ENCODE measurements at places on chromosomes 13 and 19. TPM values are rescaled to one million over a fixed set of nuclear protein-coding genes. Genes with fewer than 3 reads are reported as not detected.
A peak's percentile ranks its signal among the peaks of the same experiment; 100 is the strongest.

Gene RAP2A
- total RNA-seq: 26.3 TPM

GRCh38 chr13:33321686-33322542 lies 36.4 kb upstream of the STARD13 start:
- no peaks in the 10 kb centered on the region for H3K27me3 ChIP-seq
- no peak for DNase-seq
- H3K4me1 ChIP-seq: peaks cover 40% of the 10 kb centered on the region

DNA sequence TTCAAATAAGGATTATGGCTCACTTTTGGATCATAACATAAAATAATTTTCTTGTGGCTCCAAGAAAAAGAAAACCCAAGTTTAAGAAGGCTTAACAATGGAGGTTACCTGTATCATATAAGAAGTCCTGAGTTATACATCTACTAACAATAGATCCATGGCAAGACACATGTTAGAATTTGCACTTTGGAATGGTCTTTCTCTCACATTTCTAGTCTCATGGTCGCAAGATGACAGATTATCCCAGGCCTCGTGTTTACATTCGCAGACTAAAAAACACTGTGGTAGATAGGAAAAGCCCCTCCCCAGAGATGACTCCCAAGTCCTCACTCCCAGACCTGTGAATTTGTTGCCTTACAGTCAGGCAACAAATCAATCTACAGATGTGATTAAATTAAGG lies 746.2 kb upstream of the GPC6 start:
- peaks cover 4% of the 10 kb centered on the region for H3K27me3 ChIP-seq
- no peaks in the 10 kb centered on the region for H3K36me3 ChIP-seq
- no peak for DNase-seq
- no peaks in the 10 kb centered on the region for H3K4me1 ChIP-seq
- H3K27ac ChIP-seq: no peak overlapping the region
- no peak overlapping the region for H3K4me3 ChIP-seq

Gene C19orf38
- 0.27 TPM for total RNA-seq

Gene KLK14
- not detected for total RNA-seq

Gene PNMA8A
- 10.3 TPM for total RNA-seq

DNA sequence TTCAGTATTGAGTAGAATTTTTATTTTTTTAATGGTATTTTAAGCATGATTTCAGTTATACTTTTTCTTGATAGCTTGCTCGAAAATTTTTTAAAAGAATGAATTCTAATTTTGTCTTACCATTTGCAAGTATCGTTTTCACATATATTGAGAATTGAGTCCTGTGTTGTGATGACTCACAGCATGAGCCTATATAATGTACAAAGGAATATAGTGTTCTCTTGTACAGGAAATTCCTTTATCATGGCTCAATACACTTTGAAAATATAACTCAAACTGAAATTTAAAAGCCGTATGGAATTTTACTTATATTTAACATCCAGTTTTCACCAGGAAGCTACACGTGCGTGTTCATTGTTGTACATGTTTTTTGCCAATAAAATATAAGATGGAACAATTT lies 161.1 kb upstream of the TMTC4 start:
- no peaks in the 10 kb centered on the region for H3K36me3 ChIP-seq
- DNase-seq: no peak
- no peaks in the 10 kb centered on the region for H3K27me3 ChIP-seq

DNA sequence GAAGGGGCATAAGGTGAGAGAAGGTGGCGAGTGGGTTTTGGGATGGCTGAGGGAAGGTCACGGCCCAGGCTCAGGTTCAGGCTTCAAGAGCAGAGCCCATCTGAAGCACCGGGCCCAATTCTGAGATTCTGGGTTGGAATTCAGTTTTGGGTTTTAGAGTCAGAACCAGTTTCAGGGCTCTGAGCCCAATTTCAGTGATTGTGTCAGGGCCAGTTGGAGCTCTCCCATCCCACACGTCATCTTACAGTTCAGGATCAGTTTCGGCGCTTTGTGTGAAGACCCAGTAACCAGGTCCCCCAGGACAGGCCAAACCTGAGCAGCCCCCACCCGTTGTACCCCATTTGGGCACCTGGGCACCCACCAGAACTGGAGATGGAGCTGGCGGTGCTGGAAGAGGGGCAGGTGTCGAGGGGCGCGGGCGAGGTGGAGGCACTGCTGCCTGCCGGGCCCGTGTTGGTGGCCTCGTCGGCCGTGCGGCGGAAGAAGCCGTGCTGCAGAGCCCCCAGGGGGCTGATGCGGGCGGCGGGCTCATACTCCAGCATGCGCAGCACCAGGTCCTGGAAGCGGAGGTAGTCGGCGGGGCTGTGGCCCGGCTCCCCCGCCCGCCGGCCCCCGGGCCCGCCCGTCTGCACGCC lies 7.5 kb downstream of the DYRK1B start:
- no peaks in the 10 kb centered on the region for H3K4me1 ChIP-seq
- H3K4me3 ChIP-seq: no peak overlapping the region
- H3K27ac ChIP-seq: no peak overlapping the region
- no peaks in the 10 kb centered on the region for H3K27me3 ChIP-seq
- DNase-seq: no peak

DNA sequence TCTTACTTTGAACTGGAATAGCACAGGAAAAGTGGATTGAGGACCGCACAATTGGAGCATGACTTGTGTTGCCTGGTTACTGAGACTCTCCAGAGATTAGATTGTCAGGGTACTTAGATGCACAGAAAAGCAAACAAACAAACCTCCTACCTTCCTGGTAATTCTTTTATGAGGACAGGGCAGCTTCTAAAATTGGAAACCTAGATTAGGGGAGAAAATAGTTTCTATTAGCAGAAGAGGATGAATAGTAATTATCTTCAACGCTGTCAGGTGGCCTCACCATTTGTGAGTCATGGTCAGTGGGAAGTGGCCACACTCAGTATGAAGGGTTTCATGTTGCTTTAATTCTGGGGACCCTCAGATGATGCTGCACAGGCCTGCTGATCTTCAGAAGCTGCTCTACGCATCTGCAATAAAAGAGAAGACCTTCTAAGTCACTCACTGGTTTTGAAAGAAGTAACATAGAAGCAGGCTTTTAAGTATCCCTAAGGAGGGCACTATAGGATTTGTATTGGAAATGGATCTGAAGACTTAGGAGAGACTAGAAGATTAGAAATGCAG lies 106.8 kb downstream of the LACC1 start:
- no peaks in the 10 kb centered on the region for H3K36me3 ChIP-seq
- peaks cover 6% of the 10 kb centered on the region for H3K27me3 ChIP-seq
- DNase-seq: no peak
- H3K27ac ChIP-seq: no peak overlapping the region
- no peak overlapping the region for H3K4me3 ChIP-seq

GRCh38 chr13:107028751-107029150 lies 460.8 kb upstream of the ARGLU1 start:
- no peak overlapping the region for H3K4me3 ChIP-seq
- no peak overlapping the region for H3K27ac ChIP-seq
- no peaks in the 10 kb centered on the region for H3K27me3 ChIP-seq
- no peaks in the 10 kb centered on the region for H3K36me3 ChIP-seq
- H3K4me1 ChIP-seq: peaks cover 14% of the 10 kb centered on the region

DNA sequence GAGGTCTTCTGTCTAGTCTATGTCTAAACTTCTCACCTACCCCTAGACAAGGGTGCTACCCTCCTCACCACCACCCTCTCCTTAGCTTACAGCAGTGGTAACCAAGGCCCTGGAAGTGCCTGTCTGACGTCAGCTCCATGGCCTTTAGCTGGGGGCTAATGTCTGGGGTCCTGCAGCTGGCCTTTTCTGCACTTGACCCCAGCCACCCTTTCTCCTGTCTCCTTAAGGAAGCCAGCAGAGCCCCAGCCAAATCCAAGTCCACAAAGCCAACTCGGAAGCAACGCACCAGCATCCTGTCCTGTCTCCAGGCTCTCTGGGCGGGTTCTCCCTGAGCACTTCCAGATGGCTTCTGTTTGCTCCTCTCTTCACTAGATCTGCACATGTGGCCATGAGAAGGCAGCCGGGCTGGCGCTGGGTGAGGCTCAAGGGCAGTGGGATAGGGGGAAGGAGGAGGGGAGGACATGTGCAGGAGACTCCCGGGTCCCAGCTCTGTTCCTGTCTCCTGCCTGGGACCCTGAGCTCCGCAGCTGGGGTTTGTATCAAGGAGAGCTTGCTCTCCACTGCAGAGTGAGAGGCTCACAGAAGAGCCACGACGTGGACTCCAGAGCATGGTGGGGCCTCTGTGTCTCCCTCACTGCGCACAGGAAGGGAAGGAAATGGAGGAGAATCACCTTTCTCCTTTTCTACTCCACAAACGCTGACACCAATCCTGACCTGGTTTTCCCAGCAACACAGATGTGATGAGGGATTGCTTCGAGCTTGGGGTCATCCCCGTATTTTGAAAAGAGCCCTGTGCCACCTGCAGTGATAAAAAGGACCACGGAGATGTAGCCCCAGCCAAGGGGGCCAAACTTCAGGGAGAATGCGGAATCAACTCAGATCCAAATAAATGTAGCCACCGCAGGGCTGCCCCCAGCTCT lies 204.2 kb downstream of the USP12 start:
- H3K27me3 ChIP-seq: peaks cover 14% of the 10 kb centered on the region
- peaks cover 8% of the 10 kb centered on the region for H3K4me1 ChIP-seq
- DNase-seq: no peak
- H3K27ac ChIP-seq: no peak overlapping the region
- H3K4me3 ChIP-seq: no peak overlapping the region
- H3K36me3 ChIP-seq: no peaks in the 10 kb centered on the region

Gene FPR3
- total RNA-seq: not detected

- no peak overlapping the region for H3K4me3 ChIP-seq
- peaks cover 15% of the 10 kb centered on the region for H3K4me1 ChIP-seq
- no peak for DNase-seq
- no peaks in the 10 kb centered on the region for H3K27me3 ChIP-seq
- H3K27ac ChIP-seq: no peak overlapping the region
These were observed 4.9 kb upstream of the USE1 start for GRCh38 chr19:17210296-17210695.

Gene ONECUT3
- total RNA-seq: not detected

Gene KLK4
- not detected for total RNA-seq

Gene TEX101
- total RNA-seq: not detected

DNA sequence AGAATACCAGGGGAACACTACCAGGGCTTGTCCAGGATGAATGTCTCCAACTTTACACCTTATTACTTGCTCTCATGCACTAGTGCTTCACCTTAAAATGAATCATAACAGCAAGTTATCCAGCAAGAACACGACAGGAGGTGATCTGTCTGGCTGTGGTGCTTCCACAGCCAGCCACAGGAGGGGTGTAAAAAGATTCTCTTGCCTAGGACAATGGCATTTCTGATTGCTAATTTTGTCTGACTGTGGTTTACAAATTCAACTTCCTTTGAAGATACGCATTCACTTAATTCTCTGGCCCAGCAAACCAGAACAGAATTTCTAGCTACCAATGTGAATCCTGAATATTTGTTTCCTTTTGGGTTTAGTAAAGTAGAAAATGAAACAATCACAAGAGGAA lies 23.1 kb upstream of the COG3 start:
- no peaks in the 10 kb centered on the region for H3K36me3 ChIP-seq
- no peak overlapping the region for H3K27ac ChIP-seq
- no peak for DNase-seq
- peaks cover 2% of the 10 kb centered on the region for H3K27me3 ChIP-seq

DNA sequence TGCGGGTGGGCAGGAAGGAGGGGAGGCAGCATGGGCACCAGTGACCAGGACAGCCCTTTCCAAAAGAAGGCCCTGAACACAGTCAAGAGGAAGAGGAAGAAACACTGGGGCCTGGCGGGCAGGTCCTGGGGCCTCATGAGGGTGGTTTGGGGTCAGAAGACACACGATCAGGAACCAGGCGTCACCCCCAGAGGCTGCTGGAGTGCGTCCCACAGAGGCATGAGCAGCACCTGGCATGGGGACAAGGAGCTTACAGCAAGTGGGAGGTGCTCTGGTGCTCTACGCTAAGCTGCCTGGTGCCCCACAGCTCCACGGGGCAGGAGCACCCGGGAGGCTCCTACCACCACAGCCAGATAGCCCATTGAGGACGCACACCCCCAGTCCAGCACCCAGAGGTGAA lies 20.0 kb downstream of the ELL start:
- no peak for DNase-seq
- no peak overlapping the region for H3K27ac ChIP-seq
- H3K27me3 ChIP-seq: no peaks in the 10 kb centered on the region
- no peak overlapping the region for H3K4me3 ChIP-seq
- H3K4me1 ChIP-seq: peaks cover 67% of the 10 kb centered on the region
- no peaks in the 10 kb centered on the region for H3K36me3 ChIP-seq

GRCh38 chr13:72804301-72804700 lies 22.4 kb downstream of the PIBF1 start:
- no peak for DNase-seq
- H3K27me3 ChIP-seq: no peaks in the 10 kb centered on the region
- H3K4me3 ChIP-seq: no peak overlapping the region
- no peak overlapping the region for H3K27ac ChIP-seq

Gene VMAC
- 10.0 TPM for total RNA-seq

Gene F10
- total RNA-seq: 1.8 TPM

DNA sequence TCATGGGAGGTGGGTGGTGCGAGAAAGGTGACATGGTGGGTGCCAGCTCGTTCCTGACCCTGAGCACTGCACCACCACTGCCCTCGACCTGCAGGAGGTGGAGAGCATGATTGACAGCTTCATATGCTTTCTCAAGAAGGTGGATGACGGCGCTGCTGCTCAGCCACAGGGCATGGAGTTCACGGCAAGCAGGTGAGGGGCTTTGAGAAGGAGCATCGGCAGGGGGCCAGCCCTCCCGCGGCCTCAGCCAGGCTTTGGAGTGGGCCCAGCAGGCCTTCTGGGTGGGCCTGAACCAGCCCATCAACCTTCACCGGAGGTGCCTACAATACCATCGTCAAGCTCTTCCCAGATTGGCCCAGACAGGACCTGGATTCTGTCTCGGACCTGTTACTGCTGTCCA lies 18.9 kb upstream of the ZNF14 start:
- no peaks in the 10 kb centered on the region for H3K27me3 ChIP-seq
- no peaks in the 10 kb centered on the region for H3K36me3 ChIP-seq
- H3K27ac ChIP-seq: no peak overlapping the region
- no peaks in the 10 kb centered on the region for H3K4me1 ChIP-seq
- DNase-seq: peak; percentile 81

DNA sequence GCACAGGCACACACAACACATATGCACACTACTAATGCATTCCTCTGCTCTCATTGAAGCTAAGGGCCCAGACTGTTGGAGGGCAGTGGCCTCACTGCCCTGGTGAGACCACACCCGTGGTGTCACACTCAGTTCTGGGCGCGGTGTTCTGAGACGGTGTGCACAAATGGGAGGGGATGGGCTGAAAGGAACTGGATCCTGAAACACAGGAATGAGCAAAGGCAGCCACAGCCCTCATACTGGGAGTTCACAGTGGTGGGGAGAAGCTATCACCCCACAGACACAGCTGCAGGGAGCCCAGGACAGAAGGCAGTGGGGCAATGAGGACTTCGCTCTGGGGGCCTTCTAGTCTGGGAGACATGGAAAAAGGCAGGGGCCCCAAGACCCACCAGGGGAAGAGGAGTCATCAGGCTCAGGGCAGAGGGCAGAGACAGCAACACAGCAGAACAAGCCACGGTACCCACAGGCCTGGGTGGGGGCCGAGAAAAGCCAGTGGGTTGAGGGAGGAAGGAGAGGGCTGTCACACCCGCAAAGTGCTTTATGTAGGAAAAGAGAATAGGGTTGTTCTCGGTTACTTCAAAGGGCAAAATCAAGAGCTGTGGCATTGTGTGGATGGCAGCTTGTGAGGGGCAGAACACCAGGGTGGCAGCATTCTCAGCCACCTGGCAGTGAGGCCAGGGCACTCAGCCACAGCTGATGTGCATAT lies 75.4 kb upstream of the GPR183 start:
- H3K4me1 ChIP-seq: peaks cover 10% of the 10 kb centered on the region
- H3K4me3 ChIP-seq: no peak overlapping the region
- peak; percentile 70 for DNase-seq
- no peaks in the 10 kb centered on the region for H3K27me3 ChIP-seq
- peaks cover 16% of the 10 kb centered on the region for H3K36me3 ChIP-seq
